ENCODE measurements at places on chromosomes 6 and 20. TPM values are rescaled to one million over a fixed set of nuclear protein-coding genes. Genes with fewer than 3 reads are reported as not detected.

GRCh38 chr20:53711333-53712211 lies 117.9 kb upstream of the ZNF217 start:
- no peak for DNase-seq

DNA sequence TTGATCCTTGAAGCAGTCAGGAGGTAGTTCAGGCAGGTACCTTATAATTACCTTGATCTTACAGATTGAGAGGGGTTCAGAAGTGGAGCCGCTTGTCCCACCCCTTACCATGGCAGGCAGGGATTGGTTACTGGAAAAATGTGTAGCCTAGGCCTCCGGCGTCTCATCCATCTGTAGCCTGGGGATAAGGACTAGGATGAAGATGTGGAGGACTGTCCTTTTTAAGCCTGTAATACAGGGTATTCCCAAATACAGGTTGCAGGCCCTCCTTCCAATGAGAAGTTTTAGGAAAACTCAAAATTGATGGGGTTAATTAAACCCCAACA lies 2.8 kb downstream of the HMGA1 start:
- no peak for DNase-seq

- peak; percentile 74 for DNase-seq
Observed at GRCh38 chr6:133888929-133889556, at the start of gene TCF21. TCF21 (plus strand) TSS chr6:133889113; CDS start chr6:133889398, 285 bp downstream.

- DNase-seq: no peak
Observed at GRCh38 chr6:12049165-12049564, 37.1 kb downstream of the HIVEP1 start.

The SNAI1 gene
- 20.9 TPM for polyA plus RNA-seq

The NINL gene
- polyA plus RNA-seq: 6.2 TPM

The TPBG gene
- polyA plus RNA-seq: 88.7 TPM

- no peak for DNase-seq
Observed at GRCh38 chr6:79420054-79420453, 117.2 kb downstream of the LCA5 start.

DNA sequence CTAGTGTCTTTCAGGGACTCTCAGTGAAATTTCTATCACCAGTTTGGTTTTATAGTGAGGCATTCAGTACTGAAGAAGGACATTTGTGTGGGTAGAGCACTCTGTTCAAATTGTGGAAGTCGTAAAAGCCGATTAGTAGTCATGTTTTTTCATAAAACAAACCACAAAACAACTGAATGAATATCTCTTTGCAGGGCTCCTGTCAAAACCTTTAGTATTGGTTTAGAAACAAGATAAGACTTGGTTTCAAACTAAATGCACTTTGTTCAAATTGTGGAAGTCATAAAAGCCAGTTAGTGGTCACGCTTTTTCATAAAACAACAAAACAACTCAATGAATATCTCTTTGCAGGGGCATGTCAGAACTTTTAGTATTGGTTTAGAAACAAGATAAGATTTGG lies 23.8 kb downstream of the ADGRF4 start:
- no peak for DNase-seq

GRCh38 chr6:40997234-40997957 lies 41.6 kb downstream of the UNC5CL start:
- DNase-seq: peak; percentile 21

Measured in urinary bladder (tissue), 4 donors.